ENCODE measurements at places on chromosomes 7 and 10. TPM values are rescaled to one million over a fixed set of nuclear protein-coding genes. Genes with fewer than 3 reads are reported as not detected.

DNA sequence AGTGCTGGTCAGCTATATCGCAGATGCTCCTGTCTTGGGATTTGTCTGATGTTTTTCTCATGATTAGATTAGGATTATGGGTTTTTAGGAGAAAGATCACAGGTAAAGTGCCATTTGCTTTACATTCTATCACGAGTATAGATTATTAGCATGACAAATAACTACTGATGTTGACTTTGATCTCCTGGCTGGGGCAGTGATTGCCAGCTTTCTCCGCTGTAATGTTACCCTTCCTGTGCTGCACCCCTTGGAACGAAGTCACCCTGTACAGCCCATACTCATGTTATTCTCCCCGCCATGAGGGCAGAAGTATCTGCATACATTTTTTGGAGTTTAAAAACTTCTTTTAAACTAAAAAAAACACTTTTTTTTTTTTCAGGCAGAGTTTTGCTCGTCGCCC lies 10.8 kb upstream of the CLDN4 start:
- H3K27ac ChIP-seq = no peak overlapping the region
- H3K4me3 ChIP-seq = no peak overlapping the region
- DNase-seq = no peak
- no peaks in the 10 kb centered on the region for H3K4me1 ChIP-seq
- H3K36me3 ChIP-seq = no peaks in the 10 kb centered on the region
- H3K27me3 ChIP-seq = no peaks in the 10 kb centered on the region

DNA sequence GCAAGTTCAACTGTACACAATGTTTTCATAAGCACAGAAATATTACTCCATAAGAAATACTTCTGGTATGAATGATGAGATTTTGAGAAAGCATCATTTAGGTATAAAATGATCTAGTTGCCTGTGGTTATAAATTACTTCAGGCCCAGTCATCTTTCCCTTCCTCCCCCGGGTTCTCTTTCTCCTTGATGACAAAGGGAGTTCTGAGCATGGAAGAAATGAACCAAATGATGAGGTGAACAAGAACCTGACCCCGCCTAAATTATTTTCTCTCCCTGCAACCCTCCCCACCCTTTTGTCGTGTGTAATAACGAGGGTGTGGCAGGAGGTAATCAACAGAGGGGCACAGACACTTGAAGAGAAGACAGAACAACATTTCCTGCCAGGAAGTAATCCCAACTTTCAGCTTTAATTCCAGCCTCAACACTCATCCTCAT lies 319.6 kb upstream of the SP8 start:
- H3K4me3 ChIP-seq = no peak overlapping the region
- no peaks in the 10 kb centered on the region for H3K4me1 ChIP-seq
- H3K27me3 ChIP-seq = no peaks in the 10 kb centered on the region
- no peak overlapping the region for H3K27ac ChIP-seq

DNA sequence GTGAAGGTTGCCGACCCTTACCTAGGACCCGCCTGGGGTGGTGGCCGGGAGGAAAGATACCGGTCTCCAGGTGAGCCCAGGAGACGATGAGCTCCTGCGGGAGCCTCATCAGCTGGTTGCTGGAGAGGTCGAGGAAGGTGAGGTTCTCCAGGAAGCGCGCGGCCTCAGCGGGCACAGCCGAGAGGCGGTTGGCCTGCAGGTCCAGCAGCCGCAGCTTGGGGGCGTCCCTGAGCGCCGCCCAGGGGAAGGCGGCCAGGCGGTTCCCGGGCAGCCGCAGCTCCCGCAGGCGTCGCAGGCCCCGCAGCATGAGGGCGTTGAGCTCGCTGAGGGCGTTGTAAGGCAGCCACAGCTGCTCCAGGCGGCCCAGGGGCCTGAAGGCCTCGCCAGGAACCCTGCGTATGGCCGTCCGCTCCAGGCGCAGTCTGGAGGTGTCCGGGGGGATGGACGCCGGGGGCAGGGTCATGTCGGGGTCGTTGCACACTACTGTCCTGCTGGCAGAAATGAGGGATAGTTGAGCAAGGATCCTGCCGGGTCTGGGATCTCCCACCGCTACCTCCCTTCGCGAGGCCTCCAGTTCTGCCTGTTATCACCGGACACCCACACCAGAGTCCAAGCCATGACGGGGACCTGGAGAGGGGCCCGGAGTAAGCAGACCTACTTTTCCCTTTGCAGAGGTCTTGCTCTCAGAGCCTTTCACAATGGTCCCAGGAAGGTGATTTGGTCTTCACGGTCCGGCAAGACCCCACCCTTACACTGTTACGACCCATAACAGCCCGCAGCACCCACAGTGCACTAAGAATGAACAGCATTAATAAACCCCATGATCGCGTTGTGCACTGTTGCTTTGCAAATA lies 3.9 kb downstream of the LRIT1 start:
- H3K27me3 ChIP-seq = peaks cover 4% of the 10 kb centered on the region
- DNase-seq = no peak
- no peak overlapping the region for H3K27ac ChIP-seq
- H3K4me3 ChIP-seq = no peak overlapping the region

FRMPD2 gene
- total RNA-seq = 5.5 TPM

CPA1 gene
- total RNA-seq = 0.30 TPM

Measured in spinal cord (tissue), 10 donors.